Foreskin fibroblast (primary cell): ENCODE measurements at places on chromosomes 6 and 20.

DNA sequence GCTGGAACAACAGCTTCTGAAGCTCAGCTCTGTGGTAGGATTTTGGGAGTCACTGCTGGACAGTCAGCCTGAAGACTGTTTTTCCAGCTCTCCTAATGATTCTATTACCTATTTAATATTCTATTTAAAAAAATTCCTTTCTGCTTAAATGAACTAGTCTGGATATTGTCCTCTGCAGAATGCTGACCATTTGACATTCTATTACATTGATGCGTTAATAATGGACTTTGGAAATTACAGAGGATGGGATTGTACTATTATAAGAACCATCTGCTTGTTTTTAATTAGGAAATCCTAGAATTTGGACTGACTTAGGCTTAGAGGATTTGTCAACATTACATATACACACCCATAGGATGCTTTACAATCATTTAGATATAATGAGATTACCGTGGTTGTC lies 19.7 kb downstream of the LRP11 start:
- DNase-seq, result no peak

GRCh38 chr20:3483309-3483708 lies 12.5 kb downstream of the ATRN start:
- no peak for DNase-seq

DNA sequence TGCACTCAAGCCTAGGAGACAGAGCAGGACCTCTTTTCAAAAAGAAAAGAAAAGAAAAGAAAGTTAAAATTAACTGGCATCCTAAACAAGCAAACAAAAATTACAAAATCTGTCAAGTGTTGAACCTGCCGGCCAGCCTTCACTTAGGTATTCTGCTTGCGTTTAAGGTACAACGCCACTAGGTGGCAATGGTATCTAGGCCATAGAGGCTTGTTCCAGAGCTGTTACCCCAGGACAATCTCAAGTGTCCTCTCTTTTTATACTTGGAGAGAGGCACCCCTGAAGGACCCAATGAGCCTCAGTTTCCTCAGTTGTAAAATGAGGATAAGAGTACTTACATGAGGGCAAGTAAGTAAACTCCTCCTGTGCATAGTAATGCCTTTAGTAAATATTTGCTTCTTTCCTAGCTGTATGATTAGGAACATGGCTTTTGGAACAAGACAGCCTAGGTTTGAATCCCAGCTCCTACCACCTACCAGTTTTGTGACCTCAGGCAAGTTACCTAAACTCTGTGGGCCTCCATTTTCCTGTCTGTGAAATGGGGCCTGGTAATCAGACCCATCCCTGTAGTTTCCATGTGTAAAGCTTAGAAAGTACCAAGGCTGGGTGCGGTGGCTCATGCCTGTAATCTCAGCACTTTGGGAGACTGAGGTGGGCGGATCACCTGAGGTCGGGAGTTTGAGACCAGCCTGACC lies 5.8 kb upstream of the PACSIN1 start:
- peak; percentile 65 for DNase-seq

DNA sequence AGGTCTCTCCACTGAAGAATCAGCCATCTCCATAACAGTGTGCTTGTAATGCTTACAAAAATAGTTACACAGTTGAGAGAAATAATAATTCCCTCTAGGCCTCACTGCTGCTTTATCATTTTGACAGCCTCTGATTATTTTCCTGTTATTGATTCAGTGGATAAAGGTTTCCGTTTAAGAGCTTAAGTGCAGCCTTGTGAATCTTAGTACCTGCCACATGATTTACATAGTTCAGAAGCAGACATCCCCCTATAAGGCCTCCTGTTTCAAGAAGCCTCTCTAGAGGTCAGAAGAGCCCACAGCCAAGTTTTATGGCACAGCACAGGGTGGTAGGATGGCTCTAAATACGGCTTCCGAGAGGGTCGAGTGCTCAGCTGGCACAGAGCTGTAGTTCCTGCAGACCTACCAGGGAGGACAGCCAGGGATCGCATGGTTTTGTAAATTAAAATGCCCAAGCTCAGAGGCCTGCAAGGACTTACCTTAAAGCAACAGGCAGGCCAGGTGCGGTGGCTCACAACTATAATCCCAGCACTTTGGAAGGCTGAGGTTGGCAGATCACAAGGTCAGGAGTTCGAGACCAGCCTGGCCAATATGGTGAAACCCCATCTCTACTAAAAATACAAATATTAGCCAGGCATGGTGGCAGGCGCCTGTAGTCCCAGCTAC lies 17.6 kb upstream of the PYGB start:
- DNase-seq, result no peak

DNA sequence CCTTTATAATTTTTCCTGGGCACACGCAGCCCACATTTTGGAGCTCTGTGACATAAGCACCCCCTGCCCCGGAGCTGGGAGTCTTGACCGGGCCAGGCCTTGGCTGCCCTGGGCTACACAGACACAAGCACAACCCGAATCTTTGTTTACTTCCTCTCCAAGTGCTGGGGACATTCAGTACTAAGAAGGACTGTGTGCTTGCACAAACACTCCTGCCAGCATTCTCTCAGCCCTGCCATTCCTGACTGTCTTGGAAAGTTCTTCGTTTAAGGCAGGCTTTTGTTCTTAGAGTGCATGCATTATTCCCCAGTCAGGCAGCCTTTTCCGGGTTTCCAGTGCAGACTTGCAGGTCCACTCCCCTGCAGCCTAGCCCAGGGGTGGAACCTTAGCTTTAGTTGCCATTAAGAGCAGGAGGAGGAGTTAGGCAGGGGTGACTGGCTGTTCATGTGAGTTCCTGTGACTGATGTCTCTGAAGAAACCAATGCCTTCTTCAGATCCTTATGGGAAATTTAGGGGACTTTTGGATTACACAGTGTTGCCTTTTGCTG lies 28.6 kb downstream of the FOXO3 start:
- DNase-seq, result peak; percentile 78

- DNase-seq, result no peak
Measured at GRCh38 chr20:63854766-63855362, 6.4 kb upstream of the ABHD16B start.

DNA sequence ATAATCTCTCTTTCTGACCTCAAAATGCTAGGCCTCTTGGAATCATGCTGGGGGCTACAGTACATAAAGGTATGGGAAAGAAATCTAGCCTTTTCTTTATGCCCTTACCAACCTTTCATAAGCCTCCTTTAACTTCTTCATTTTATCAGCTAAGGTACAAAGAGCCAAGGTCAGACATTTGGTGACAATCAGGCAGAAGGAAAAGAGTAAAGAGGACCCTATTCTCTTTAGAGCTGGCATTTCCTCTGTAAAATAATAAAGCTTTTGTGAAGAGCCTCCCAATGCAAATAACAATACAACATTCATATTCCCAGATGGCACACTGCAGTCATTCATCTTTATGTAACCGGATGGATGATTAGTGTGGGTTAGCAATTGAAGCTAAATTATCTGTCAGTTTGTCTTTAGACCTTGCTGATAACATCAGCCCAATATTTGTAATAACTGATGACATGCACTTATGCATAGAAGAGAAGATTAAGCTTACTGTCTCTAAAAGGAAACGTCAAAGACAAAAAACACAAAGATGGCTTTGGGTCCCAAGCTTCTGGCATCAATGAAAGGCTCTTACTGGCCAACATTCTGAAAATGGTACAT lies 163.1 kb downstream of the IBTK start:
- no peak for DNase-seq

- DNase-seq, result no peak
Measured at GRCh38 chr6:155050311-155050710, 55.2 kb downstream of the TIAM2 start.

- no peak for DNase-seq
Measured at GRCh38 chr6:162226803-162227202, 500.8 kb downstream of the PRKN start.

GRCh38 chr6:77326029-77326428 lies 137.3 kb downstream of the HTR1B start:
- DNase-seq, result no peak
